Activated CD8-positive, alpha-beta memory T cell treated with anti-CD3 and anti-CD28 coated beads, Interleukin-2, amount 10 ng/mL, durations not matched to agents 7 days and 5 days (primary cell): ENCODE measurements at places on chromosomes 5 and 9.

- no peak for DNase-seq
Measured at GRCh38 chr5:144248015-144248414, 77.3 kb downstream of the KCTD16 start.

DNA sequence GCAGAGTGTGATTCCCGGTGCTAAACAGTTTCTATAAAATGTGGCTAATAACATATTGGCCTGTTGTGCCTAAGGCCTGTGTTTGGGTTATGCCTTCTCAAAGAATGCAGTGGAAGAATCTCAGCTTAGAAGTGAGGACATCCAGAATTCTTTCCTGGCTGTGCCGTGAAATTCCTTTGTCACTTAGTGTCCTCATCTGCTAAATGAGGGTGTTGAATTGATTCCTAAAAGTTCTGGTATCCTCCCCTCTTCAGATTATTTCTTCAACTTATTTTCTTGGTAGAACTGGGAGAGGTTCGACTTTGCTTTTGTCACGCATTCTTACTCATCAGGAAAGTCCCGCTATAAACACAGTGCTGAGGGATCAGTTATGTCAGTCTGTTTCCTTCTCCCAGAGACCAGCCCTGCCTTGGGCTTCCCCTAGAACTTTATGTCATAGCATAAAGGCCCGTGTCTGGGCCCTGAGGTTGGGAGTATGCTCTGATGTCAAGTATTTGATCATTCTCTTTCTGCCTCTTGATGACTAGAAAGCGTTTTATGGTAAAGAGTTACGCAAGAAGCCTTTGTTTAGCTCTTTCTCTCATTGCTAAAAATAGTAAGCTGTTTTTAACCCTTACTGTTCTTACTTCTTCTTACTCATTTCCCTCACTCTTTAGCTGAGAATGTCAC is 29.5 kb downstream of the MTAP start:
- no peak for DNase-seq

DNA sequence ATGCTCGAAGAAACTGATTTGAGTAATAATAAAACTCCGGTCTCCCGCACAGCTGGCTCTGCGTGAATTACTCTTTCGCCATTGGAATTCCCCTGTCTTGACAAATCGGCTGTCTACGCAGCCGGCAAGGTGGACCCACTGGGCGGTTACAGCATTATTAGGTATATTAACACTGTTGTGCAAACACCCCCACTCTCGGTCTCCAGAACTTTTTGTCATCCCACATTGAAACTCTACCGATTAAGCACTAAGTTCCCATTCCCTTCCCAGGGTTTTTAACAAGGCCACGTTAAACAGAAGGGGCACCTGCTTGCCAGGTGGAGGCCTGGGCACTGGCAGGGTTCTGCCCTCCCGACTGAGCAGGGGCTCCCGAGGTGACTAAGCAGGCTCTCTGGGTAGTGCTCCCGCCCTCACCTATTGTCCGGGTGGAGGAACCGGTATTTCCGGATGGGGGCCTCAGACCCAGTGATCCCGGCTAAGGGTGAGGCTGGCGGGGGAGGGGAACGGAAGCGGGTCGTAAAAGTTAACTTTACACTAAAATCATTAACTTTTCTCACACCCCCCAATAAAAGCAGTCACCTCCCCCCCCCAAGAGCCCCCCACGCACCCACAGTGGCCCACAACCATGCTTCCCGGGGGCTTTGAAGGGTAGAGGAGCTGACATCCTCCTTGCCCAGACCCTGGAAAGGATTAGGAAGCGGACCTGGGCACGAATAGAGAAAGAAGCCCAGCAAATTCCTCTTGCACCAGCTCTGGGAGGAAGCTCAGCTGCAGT is 53.5 kb upstream of the TJP2 start:
- no peak for DNase-seq

GRCh38 chr5:103840600-103840999 is 278.0 kb upstream of the NUDT12 start:
- DNase-seq: no peak

- DNase-seq: no peak
Measured at GRCh38 chr9:107480386-107480789, 9.2 kb downstream of the KLF4 start.

DNA sequence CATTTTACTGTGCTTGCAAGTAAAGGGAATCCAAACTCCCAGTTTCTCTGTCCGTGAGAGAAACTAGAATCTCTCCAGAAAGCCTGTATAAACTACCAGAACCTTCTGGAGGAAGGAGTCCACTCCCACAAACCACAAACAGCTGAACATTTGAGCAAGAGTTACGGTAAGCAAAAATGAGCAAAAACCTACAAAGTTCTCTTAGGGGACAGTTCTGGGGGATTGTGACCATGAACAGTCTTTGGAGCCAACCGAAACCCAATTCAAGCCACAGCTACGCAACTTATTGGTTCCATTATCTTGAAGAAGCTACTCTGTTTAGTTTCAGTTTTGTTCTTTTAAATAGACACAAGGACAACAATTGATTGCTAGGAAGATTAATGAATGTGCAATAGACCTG is 330.6 kb downstream of the ASTN2 start:
- no peak for DNase-seq

- DNase-seq: no peak
Measured at GRCh38 chr5:83720836-83721537, at the start of gene HAPLN1. Gene HAPLN1 (minus strand): TSS chr5:83720855. CDS start chr5:83673523, 47,332 bp downstream.

GRCh38 chr9:36151316-36152210 is 15.0 kb downstream of the GLIPR2 start:
- peak; percentile 96 for DNase-seq

GRCh38 chr5:34656700-34657273 is 659 bp downstream of the RAI14 start:
- DNase-seq: no peak
